ENCODE measurements at places on chromosomes 2 and 18.

GRCh38 chr2:81987370-81987769, 1682.8 kb upstream of the LRRTM1 start:
- DNase-seq, result no peak

DNA sequence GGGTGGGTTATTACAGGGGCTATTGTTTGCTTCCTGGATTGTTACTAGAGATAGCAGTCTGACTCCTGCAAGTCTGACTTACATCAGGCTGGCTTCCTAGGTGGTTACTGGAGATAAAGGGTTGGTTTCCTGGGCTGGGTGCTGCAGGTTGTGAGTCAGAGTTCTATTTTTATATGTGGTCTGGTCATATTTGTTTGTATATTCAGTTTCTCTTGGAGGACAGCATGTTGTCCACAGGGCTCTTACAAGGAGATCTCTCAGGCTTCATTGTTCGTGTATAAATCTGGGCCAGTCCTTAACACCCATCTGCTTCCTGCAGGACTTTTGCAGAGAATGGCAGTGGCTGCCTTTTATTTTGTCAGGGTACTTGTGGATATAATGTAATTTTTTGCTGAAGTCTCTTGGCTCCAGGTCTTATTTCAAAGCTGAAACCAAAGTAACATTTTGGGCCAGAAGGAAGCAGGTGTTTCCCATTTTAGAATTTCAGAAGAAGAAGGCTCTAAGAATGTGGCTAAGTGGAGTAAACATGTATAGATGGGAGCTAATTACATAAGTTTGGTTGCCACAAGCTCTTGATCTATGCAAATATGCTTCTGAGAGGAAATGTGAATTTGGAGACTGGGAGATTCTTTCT, 65.9 kb upstream of the SLC16A14 start:
- DNase-seq, result no peak

DNA sequence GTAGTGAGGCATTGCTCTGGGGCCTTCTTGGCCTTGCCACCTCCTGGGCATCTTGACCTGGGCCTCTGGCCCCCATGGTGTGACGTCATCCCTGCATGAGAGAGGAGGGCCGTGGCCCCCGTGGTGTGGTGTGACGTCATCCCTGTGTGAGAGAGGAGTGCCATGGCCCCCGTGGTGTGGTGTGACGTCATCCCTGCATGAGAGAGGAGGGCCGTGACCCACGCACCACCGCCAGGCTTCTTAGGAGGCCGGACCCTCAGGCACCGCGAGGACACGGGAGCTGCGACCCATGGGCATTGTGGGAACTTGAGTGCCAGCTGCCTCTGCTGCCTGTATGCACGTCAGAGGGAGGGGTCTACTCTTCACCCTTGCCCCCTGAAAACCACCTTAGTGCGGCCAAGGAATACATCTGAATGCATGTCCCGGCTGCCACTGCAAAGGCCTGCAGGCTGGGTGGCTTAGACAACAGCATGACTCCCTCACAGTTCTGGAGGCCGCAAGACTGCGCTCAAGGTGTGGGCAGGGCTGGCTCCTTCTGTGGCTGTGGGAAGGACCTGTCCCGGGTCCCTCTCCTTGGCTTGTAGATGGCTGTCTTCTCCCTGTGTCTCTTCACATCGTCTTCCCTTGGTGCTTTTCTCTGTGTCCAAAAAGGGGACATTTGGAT, 20.8 kb upstream of the OTOS start:
- no peak for DNase-seq

DNA sequence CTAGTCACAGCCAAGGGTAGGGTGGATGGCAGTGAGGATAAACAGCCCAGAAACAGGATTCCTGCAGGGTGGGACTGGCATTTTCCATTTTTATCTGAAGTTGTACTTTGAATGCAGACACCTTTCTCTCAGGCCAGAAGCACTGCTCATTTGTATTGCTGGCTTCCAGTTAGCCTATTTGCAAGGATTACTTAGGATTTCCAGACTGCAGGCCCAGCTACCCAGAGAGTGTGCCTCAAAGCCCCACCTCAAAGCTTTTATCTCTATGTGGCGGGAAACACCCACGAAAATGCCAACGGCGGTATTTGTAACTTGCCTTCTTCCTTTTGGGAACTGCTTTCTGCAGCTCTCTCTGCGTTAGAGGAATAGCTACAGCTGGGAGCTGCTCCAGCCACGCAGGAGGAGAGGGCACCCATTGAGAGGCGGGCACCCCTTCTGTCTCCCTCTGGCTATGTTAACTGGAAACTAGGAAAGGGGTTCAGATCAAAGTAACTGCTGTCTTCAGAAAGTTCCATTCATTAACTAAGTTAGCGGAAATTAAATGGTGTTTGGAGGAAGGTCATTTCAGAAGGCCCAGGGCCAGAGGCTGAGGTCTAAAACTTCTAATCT, 144.9 kb downstream of the TGIF1 start:
- DNase-seq, result no peak

GRCh38 chr2:85341269-85342029, 12.9 kb downstream of the RETSAT start:
- no peak for DNase-seq

GRCh38 chr2:224666951-224667553, 49.1 kb downstream of the CCDC195 start:
- DNase-seq, result no peak

DNA sequence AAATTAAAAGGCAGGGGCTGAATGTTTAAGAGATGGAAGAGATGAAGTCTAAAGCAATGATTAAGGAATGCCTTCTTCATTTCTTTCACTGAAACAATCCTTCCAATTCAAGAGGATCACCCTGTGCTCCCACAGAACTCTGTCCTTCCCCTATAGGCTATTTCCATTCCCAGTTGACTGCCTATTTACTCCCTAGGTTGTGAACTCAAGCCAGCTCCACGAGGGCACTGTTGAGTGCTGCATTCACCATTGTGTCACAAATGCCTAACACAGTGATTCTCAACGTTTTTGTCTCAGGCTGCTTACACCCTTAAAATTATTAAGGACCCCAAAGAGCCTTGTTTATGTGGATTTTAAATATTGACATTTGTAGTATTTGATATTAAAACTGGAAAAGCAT, 112.4 kb downstream of the AOX1 start:
- DNase-seq, result no peak

DNA sequence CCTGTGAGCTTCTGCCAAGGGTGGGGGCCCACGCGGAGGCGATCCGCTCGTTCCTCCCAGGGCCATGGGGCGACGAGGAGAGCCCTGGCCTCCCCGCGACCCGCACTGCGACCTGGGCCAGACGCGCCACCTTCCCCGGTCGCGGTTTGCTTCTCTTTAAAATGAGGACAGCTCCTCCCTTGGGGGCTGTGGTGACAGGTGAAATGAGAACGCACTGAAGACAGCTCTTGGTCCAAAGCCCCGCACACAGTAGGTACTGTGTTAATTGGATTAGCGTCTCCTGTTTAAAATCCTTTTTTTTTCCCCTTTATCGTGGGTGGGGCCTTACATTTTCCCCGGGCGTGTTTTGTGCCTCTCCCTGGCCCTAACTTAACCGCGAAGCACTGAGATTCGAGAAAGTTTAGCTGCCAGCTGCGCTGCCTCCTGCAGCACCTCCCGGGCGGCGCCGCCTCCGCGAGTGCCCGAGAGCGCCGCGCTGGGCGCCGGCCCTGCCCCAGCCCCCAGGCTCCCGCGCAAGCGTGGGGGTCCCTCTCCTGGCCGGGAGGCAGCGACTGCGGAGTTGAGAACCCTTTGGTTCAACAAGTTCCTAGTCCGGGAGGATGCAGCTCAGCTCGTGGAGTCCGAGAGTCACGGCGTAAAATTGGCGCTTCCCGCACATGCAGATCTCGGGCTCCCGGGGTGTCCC, 1.1 kb downstream of the HPCAL1 start:
- DNase-seq, result no peak

GRCh38 chr2:194105358-194105757, 1551.7 kb upstream of the SLC39A10 start:
- no peak for DNase-seq

DNA sequence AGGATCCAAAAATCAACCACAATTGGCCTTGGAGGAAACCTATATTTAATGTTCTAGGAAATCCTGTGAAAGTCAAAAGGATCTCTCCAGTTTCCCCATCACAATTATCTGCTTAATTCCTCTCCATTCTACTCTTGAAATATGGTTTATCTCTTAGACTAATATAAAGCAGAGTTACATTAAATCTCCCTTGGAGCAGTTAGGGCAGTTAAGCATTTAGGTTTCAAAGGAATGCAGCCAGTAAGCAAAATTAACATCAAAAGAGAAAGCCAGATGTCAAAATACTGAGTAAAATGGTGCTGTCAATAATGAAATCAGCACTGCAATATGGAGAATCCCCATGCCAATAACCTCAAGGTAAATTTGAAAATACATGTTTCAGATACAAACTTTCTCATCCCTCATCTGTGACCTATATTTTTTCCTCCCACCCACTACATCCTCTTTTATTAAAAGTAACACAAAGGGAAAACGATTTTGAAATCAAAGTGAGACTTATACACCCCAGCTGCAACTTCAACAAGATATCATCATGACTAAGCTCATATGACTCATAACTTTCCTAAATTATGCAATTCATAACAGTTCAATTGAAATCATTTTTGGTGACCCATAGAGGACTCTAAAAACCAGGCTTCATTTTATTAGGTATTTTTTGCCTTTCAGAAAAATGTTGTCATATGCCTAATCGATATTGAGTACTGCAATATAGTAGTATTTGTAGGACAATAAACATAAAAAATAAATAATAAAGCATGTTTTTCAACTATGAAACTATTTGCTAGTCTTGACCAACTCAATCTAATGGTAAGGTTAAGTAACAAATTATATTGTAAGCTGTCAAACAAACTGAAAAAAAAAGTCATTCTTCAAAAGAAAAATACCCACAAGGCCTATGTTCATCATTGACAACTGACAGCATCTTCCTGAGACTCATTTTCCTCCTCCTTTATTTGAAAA, 3.1 kb downstream of the ADAM17 start:
- no peak for DNase-seq

DNA sequence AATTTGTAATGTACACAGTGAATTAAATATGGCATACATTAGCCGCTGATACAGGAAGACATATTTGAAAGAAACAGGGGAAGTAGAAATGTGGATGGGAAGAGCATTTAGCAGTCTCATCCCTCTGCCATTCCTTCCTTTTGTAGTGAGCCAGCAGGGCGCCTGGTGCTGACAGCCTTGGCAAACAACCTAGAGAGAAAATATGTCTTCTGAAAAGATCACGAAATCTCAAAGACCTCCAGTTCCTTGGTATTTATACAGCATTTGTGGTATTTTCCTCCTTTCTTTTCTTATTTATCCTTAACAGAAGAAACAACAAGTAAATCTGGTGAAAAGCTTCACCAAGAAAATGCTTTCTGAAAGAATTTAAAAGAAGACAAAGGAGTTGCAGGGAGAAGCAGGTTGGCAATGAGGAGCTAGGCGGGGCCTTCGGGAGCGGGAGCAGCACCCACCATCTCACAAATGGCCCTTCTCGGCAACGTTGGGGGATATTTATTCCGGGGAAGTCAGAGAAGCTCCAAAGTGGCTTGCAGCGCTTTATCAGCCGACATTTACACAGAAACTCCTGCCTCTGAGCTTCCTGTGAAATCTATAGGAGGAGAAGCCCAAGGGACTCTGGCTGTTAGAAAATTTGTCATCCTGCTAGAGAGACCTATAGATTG, 406.1 kb upstream of the NRP2 start:
- DNase-seq, result no peak

DNA sequence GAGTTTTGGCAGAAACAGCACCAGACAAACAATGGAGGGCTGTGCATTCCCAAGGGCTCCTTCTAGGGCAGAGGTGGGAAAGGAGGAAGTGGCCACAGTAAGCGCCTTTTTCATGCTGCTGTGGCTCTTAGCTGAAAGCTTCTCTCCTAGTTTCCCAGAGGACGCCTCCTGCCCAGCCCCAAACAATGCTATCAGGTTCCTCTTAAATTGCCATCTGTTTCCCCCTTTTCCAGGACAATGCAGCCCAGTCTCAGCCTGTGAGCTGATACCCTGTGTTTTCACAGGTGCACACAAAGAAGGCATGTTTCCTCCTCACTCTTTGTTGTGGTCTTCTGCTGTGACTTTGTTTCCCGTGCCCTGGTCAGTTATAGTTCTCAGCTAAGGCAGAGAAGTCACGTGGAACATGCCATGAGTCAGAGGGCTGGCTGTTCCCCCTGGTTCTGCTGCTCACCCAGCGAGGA, 5.4 kb upstream of the FAM124B start:
- no peak for DNase-seq

GRCh38 chr2:176552501-176553135, 283.4 kb downstream of the MTX2 start:
- DNase-seq, result no peak

- no peak for DNase-seq
Observed at GRCh38 chr2:182594286-182594685, 121.8 kb upstream of the DNAJC10 start.

- no peak for DNase-seq
Observed at GRCh38 chr2:143229952-143230351, 100.7 kb downstream of the ARHGAP15 start.

- DNase-seq, result no peak
Observed at GRCh38 chr2:14635391-14635871, 2.9 kb downstream of the LRATD1 start.

- DNase-seq, result no peak
Observed at GRCh38 chr2:132953771-132954170, 283.8 kb upstream of the LYPD1 start.

DNA sequence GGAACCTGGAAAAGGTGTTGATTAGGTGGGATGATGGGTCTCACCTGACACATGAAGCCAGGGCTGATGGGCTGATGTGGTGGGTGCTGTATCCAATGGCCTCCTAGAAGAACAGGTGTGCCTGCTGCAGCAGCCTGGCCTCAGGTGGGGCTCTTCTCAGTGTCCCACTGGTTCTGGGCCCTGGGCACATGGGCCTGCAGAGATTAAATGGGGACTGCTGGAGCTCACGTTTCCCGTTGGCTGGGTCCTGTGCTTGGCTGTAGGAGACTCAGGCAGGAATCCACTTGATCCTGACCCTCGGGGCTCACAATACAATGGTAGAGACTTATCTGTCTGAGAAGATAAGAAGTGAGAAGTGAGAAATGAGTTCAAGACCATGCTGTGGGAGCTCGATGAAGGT, 170.9 kb downstream of the KCNS3 start:
- no peak for DNase-seq

GRCh38 chr2:33521791-33522281, 45.4 kb downstream of the RASGRP3 start:
- no peak for DNase-seq

- no peak for DNase-seq
Observed at GRCh38 chr2:43945439-43945838, 50.4 kb downstream of the LRPPRC start.

DNA sequence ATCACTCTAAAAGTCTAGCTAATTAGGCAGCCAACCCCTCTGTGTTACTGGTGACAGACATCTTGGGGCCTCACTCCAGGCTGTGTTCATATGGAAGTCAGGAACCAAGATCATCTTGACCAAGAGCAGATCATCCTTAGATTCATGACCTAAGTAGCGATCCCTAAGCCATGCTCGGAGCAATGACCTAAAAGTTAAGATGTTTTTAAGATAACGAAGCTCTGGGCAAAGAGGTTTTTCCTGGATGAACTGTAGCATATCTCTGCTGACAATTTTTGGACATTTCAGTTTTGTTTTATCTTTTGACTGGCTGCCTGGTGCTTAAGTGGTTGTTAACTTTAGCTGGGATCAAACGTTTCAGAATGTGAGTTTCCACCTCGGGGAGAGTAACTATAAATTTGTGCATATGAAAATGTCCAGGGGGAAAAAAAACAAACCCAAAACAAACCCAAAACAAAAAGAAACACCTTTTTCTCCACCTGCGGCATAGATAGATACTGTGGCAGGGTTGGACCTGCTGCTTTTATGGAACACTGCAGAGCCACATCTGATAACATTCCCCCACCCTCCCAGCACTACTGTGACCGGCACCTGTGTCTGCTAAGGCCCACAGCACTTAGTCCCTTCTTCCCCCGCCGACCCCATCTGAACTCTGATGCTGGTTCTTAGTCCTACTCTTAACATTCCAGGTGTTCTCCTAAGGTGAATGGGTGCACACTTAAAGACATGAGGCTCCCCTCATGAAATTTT, 45.5 kb downstream of the EPAS1 start:
- DNase-seq, result no peak
